GM23248 (cell line): ENCODE measurements at places on chromosomes 3 and 15.

GRCh38 chr3:196971094-196971698, 2.6 kb upstream of the PIGZ start:
- H3K4me1 ChIP-seq, result no peaks in the 10 kb centered on the region
- no peaks in the 10 kb centered on the region for H3K36me3 ChIP-seq
- no peak for DNase-seq
- no peaks in the 10 kb centered on the region for H3K27me3 ChIP-seq

- no peak for DNase-seq
- no peak overlapping the region for H3K4me3 ChIP-seq
- H3K27ac ChIP-seq, result no peak overlapping the region
- no peaks in the 10 kb centered on the region for H3K36me3 ChIP-seq
These were observed 156.0 kb downstream of the EDEM1 start for GRCh38 chr3:5343459-5343858.

- H3K4me1 ChIP-seq, result no peaks in the 10 kb centered on the region
- H3K36me3 ChIP-seq, result no peaks in the 10 kb centered on the region
- DNase-seq, result peak; percentile 7
- H3K27me3 ChIP-seq, result no peaks in the 10 kb centered on the region
- H3K4me3 ChIP-seq, result no peak overlapping the region
These were observed 39.9 kb upstream of the TBL1XR1 start for GRCh38 chr3:177237206-177237605.

- peaks cover 52% of the 10 kb centered on the region for H3K4me1 ChIP-seq
- no peaks in the 10 kb centered on the region for H3K27me3 ChIP-seq
- H3K27ac ChIP-seq, result no peak overlapping the region
These were observed 53.5 kb upstream of the TIPARP start for GRCh38 chr3:156620901-156621300.

DNA sequence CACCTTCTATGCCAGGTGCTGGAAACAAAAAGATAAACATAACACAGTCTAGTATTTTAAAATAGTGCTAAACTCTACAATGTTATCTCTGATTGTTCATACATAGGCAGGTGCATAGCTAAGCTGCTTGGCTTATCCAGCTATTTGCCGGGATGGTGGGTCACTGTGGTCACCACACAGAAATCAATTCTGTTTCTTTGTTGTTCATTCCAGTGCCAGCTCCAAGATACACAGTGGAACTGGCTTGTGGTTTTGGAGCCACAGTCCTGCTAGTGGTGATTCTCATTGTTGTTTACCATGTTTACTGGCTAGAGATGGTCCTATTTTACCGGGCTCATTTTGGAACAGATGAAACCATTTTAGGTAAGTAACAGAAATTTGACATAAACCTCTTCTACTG, 130.2 kb downstream of the IL1RAP start:
- peaks cover 16% of the 10 kb centered on the region for H3K36me3 ChIP-seq
- H3K27ac ChIP-seq, result no peak overlapping the region
- no peaks in the 10 kb centered on the region for H3K27me3 ChIP-seq
- no peaks in the 10 kb centered on the region for H3K4me1 ChIP-seq
- no peak overlapping the region for H3K4me3 ChIP-seq

GRCh38 chr3:106485802-106486201, 617.0 kb upstream of the CBLB start:
- H3K4me1 ChIP-seq, result no peaks in the 10 kb centered on the region
- no peaks in the 10 kb centered on the region for H3K36me3 ChIP-seq
- no peaks in the 10 kb centered on the region for H3K27me3 ChIP-seq
- DNase-seq, result no peak
- H3K27ac ChIP-seq, result no peak overlapping the region

GRCh38 chr3:31790193-31791089, 190.6 kb downstream of the OSBPL10 start:
- H3K27me3 ChIP-seq, result no peaks in the 10 kb centered on the region
- no peaks in the 10 kb centered on the region for H3K36me3 ChIP-seq
- no peak overlapping the region for H3K27ac ChIP-seq
- H3K4me1 ChIP-seq, result no peaks in the 10 kb centered on the region
- H3K4me3 ChIP-seq, result no peak overlapping the region
- DNase-seq, result no peak

GRCh38 chr3:141877911-141878310, 1.5 kb downstream of the ATP1B3 start:
- peak; percentile 70 for DNase-seq
- peak overlapping the region; percentile 97 for H3K27ac ChIP-seq
- H3K36me3 ChIP-seq, result no peaks in the 10 kb centered on the region
- no peaks in the 10 kb centered on the region for H3K27me3 ChIP-seq
- peak overlapping the region; percentile 85 for H3K4me3 ChIP-seq

GRCh38 chr3:97230486-97230885, 416.1 kb downstream of the EPHA6 start:
- H3K27me3 ChIP-seq, result no peaks in the 10 kb centered on the region
- no peaks in the 10 kb centered on the region for H3K4me1 ChIP-seq
- H3K36me3 ChIP-seq, result no peaks in the 10 kb centered on the region
- H3K4me3 ChIP-seq, result no peak overlapping the region

DNA sequence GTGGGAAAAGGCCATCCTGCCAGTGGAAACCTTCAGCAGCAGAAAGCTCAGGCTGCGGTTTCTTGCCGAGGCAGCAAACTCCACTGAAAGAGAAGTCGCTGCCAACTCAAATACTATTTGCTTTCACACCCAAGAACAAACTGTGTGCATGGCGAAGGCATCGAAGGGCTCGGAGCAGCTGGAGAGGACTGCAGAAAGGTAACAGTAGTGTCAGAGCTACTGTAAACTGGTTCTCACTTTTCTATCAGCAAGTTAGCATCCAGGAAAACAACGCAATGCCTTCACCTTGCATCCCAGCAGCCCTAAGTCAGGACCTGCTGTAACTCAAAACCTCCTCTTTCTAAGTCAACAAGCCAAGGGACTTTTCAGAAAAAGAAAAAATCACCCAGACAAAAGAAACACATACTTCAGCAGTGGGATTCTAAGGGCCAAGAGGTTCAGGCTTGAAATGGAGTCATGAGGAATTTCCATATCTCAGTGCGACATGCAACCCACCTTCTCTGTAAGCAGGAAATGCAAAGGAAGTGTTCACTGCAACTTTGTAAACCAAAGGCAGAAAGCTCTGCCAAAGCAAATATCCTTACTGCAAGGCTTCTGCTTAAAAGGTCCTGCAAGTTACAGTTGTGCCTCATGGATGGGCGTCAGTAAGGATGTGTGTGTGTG, 193.5 kb downstream of the FOXP1 start:
- no peak overlapping the region for H3K4me3 ChIP-seq
- peaks cover 15% of the 10 kb centered on the region; the same call in 1 of the 2 replicates for H3K4me1 ChIP-seq
- DNase-seq, result peak; percentile 32
- H3K27me3 ChIP-seq, result no peaks in the 10 kb centered on the region
